ENCODE measurements at places on chromosomes 4 and X.

DNA sequence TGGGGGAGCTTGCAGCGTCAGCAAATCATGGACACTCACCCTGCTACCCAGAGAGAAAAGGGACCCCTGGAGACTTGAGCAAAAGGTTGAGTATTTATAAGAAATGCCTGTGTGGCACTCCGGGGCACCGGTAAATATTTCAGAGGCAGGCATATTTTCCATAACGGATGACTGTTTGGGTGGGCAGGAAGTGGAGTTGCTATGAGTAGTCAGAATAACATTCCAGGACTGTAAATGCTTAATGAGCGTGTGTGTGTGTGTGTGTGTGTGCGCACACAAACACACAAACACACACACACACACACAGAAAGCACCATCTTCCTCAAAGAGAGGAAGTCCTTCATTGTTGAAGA, 74.6 kb downstream of the MXRA5 start:
- no peak for DNase-seq

DNA sequence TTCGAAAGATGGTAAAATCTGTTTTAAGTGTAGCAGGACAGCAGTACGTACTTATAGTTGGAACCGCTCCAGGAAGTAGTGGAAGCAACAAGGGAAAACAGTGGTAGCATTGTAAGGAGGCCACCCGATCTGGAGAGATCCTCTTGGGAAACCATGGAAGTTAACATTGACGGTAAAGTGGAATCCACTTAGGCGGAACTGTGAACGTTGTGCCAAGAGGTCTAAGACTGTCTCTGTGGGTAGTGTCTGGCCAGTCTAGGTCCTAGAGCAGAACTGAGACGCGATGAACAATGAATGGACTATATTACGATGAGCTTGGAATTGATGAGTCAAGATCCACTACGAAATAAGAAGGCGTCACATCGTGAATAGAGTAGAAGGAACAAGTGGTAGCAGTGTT, 124.0 kb downstream of the TENM3 start:
- no peak for DNase-seq

- no peak for DNase-seq
These were observed 19.8 kb upstream of the PPP1R2C start for GRCh38 chrX:42797651-42798269.

DNA sequence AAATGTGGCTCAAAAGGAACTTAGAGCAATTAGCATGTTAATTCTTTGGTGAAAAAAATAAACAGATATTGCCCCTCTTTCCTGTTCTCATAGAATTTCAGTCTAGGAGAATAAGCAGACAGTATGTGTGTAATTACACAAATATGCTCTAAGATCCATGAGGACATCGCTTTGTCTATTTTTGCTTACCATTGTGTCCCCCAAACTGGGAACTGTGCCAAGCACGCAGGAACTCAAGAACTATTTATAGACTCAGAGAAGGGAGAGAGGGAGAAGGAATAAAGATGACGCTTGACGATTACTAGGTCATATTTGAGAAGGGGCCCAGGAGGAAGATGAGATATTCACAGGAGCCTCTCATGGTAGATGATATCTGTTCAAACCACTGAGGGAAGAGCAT, 692.6 kb downstream of the RAB28 start:
- DNase-seq: no peak

DNA sequence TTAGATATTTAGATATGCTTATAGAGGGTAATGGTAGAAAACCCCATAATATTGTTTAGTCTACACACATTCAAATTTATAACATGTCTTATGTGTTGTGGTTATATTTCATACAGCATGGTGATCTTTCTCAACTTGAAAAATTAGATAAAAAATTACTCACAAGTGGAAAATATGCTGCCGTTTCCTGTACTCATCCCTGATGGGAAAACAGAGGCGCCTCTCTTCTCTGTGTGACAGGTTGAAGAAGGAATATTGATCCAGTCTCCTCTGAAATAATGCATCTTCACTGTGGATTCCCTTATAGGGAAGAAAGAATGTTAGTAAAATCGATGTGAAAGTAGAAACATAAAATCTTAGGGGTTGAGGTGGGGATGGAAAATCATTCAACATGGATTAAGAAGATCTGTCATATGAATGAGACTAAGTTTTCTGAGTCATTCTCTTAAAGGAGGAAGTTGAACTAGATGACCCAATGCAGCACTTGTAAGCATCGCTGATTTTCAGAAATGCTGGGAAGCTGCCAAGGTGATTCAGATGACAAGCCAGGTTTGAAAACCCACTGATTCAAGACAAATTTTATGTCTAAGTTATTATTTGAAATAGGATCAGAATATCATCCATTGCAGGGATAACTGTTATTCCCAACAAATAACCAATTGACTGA, 70.7 kb downstream of the ANKRD50 start:
- no peak for DNase-seq

DNA sequence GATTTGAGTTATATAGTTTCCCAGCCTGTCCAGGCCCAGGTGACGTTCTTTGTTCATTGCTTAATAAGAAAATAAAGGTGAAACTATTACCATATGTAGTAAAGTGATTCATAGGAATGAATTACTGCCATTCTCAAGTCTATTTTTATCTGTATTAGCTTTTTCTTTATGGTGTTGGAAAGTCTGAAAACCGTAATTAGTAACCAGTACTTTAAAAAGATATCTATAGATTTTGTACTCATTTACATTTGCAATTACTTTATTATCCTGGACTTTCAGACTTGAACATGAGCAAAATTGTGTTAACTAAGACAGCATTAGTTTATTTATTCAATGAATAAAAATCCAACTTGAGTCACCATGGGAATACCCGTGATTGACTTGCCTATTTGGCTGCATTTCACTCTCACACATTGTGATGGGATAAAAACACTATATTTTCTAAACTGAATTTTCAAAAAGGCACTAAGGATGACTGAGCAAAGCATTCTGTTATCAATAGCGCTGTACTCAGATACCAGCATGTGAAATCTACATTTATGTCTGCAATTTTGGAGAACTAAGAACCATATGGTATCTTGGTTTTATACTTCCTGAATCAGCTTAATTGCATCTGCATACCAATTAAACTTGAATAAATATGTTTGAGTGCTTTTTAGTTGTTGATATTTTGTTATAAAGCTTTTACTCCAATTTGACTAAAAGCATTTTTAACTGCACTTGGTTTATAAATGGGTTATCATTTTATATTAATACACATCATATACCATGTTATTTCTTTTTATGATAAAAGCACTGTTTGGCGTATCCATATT, 154.6 kb downstream of the CCSER1 start:
- no peak for DNase-seq

DNA sequence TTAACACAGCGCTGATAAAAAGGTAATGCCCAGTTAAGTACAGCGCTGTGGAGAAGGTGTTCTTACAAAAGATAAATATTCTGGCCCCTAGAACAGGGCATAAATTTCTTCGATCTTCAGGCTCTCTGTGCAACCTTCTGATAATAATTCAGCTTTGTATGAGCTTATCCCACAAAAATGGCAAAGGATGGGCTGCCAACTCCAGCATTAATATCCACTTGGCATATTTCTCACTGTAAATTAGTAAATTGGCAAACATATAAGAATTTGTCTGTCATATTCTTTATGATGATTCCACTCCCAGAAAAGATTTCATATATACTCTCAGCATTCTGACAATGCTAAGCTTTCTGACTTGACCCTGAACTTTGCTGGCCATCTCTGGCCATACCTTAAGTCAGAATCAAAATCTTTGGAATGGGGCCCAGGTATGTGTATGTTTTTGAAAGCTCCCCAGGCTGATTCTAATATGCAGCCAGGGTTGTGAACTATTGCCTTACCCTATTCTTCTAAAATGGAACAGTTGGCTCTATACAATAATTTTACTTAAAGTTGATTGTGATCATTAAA, 134.8 kb downstream of the FRYL start:
- no peak for DNase-seq

DNA sequence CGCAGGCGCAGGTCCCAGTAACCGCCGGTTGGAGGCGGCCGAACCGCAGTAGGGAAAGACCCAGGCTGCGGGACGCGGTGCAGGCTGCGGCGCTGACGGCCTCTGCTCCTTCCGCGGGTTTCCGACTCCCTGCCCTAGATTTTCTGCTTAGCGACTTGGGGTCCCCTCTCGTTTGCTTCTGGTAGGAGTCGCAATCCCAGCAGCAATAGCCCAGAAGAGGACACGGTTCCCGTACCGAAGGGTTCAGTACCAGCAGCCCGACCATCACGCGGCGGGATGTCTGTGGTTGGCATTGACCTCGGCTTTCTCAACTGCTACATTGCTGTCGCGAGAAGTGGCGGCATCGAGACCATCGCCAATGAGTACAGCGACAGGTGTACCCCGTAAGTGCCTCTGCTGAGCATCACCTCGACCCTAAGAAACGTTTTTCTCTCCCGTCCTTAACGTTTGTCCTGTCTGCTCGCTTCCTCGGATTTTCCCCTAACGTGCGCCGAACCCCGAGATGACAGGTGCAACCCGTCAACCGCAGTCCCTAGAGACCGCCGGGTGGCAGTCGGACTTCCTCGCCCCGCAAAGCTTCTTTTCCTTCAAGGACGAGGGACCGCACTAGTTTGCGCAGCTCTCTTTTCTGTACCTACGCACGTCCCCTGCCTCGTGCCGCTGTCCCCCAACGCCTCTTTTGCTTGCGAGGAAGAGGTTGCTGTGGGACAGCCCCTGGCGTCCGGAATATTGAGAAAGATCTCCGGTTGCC, at the start of gene HSPA4L:
HSPA4L (plus strand) TSS at position 48 of the 751 bp plus-strand sequence; CDS start at position 277, 229 bp downstream.
- peak; percentile 71 for DNase-seq

GRCh38 chr4:15961781-15962510, 1.0 kb downstream of the FGFBP2 start:
- no peak for DNase-seq

GRCh38 chr4:52001616-52002015, 18.5 kb downstream of the LRRC66 start:
- DNase-seq: no peak

- DNase-seq: no peak
These were observed 119.7 kb upstream of the PCDH7 start for GRCh38 chr4:30600246-30601017.

- DNase-seq: no peak
These were observed 42.7 kb downstream of the ASMT start for GRCh38 chrX:1657367-1658070.

- DNase-seq: no peak
These were observed 4.0 kb downstream of the GABRA2 start for GRCh38 chr4:46385946-46386345.

DNA sequence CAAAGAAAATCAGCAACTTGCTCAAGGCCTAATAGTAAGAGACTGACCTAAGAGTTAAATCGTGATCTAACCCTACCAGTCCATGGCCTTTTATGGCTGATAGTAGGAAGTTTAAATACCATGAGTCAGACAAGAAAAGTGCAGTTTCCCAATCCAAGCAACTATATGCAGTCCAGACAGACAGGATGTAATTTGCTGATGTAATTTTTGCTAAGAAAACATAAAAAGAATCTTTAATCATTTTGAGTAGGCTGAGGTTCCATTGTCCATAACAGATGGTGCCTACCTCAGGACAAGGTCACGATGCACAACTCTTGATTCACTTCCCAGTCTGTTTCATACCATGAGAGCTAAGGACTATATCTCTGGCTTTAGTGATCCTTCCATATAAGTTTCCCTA, 317.5 kb upstream of the GRIA3 start:
- no peak for DNase-seq

DNA sequence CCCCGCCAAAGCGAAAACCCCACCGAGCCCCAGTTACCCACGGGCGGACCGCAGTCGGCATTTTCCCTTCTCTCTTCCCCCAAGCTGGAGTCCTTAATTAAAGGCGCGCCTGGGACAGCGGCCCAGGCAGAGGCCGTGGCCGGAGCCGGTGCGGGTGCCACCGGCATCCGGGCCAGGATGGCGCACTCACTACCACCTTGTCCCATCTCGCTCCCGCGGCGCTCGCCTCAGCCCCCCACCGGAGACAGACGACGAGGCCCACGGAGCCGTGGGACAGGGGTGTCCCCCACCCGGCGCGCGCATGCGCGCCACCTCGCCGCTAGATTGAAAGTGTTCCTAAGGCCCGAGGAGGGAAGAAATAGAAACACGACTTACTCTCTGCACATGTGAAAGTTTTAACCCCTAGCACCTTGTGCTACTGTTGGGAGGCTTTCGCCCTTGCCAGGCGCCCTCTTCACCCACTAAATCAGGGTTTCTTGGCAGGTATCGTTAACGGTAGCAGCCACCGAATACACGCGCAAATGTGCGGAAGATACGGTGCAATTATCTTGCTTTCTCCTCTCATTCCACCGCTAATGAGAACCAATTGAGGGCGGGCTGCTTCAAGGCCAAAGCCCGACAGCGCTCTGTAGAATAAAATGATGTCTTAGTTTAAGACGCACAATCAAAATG, 64.3 kb upstream of the CCDC160 start:
- peak; percentile 48 for DNase-seq

DNA sequence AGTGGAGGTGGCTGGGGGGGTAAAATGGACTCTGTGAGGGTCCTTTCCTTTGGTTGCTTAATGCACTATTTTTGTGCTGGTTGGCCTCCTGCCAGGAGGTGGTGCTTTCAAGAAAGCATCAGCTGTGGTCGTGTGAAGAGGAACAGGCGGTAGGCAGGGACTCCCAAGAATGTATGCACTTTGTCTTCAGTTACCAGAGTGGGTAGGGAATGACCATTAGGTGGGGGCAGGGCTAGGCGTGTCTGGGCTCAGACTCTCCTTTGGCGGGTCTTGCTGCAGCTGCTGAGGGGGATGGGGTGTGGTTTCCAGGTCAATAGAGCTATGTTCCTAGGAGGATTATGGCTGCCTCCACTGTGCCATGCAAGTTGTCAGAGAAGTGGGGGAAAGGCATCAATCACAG, 509.0 kb downstream of the PCDH19 start:
- no peak for DNase-seq

DNA sequence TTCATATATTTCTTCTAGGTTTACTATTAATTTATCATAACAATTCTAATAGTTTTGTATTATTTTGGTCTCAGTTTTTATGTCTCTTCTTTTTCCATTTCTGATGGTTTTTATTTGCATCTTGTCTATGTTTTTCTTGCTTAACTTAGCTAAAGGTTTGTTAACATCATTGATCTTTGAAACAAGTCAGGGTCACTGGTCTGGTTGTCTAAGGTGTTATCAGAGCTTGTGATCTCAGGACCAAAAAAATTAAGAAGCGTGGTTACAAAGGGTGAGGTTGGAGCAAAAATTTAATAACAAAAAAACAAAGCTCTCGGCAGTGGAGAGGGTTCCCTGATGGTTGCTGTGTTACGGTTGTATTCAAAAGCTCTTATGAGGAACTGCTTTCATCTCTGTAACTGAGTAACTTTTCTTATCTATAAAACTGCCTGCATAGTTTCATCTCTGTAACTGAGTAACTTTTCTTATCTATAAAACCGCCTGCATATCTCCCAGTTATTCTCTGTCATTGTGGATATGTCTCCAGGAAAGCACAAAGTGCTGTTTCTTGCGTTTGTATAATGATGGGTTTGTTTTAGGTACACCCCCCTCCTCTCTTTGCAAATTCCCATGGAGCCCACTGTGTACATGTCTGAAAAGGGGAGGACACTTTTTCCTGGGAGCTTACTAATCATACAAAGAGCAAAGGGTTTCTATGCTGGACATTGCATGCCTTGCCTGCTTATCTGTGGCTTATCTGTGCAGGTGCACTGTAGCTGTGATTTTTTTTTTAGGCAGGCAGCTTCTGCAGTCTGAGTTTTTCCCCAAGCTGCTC, 62.4 kb upstream of the UGT2B15 start:
- no peak for DNase-seq
